ENCODE measurements at places on chromosomes 7 and 10.
A peak's percentile ranks its signal among the peaks of the same experiment; 100 is the strongest.

GRCh38 chr10:49407552-49408137 lies 11.8 kb upstream of the DRGX start:
- peak; percentile 82 for DNase-seq

GRCh38 chr10:74821501-74821900 lies 4.9 kb upstream of the KAT6B start:
- no peak for DNase-seq

DNA sequence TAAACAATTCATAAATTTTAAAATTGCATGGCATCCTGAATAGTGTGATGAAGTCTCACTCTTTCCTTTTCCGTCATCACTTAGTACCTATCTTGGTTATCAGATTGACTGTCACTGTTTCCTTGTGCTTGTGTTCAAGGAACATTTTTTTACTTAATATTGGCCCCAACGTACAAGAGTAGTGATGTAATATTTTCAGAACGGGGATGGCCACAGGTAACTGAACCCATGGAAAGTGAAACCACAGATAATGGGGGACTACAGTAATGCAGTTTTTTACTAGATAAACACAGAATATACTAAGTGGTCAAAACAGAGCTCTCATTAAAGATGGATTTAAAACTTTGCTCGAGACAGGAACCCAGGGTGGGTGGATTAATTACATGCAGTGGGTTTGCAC lies 85.4 kb downstream of the MACC1 start:
- no peak for DNase-seq

- no peak for DNase-seq
These were observed 64.5 kb downstream of the ST7 start for GRCh38 chr7:117017702-117018266.

DNA sequence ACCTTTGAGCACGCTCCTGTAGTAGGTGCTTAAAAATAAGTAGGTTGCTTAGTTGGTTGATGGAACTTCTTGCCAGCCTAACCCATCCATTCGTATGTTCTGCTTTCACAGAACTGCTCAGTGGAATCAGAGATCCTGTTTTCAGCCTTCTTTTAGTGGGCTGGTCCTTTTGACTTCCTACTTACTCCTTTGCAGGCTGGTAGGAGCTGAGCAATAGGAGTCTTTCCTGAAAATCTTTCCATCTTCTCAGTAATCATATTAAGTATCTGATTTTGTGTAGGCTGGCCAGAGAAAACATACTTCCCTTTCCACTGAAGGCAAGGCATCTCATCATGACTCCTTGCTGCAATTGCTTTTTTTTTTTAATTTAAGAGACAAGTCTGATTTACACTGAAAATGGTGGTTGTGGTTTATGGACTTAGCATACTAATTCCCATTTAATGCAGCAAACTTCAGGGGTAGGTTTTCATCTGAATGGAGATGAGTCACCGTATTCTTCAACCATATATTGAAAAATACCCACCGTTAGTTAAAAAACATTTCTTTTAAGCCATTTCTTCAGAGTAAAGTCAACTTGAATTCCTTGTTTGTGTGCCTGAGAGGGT lies 208.0 kb downstream of the ZNF365 start:
- DNase-seq = no peak

DNA sequence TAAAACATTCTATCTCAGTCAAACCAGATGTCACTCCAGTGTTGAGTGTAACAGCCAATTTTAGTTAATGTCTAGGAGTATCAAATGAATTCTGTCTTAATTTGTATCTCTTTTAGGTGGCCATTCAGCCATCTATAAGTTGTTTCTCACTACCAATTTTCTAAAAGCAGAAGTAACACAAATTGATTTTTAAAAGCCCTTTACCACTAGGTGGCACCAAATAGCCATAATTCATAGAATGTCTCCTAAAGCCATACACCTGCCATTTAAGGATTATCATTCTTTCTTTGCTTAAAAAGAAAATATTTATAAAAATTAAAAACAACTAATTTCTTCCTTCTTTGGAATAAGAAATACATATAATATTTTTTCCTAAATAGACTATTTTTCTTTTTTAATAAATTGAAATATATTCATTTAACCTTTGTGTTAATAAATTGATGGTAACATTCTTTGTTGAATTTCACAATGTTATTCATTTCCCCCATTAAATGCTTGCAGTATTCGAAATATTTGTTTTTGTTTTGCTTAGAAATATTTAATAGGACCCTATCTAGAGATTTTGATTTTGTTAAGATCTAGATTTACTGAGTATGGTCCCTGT lies 107.8 kb upstream of the PPP1R3A start:
- DNase-seq = peak; percentile 6

- no peak for DNase-seq
These were observed 50.4 kb downstream of the NRAP start for GRCh38 chr10:113613427-113613826.

GRCh38 chr10:5423771-5424170 lies 11.4 kb downstream of the NET1 start:
- no peak for DNase-seq

- DNase-seq = no peak
These were observed 8.0 kb downstream of the POLM start for GRCh38 chr7:44074349-44074695.

DNA sequence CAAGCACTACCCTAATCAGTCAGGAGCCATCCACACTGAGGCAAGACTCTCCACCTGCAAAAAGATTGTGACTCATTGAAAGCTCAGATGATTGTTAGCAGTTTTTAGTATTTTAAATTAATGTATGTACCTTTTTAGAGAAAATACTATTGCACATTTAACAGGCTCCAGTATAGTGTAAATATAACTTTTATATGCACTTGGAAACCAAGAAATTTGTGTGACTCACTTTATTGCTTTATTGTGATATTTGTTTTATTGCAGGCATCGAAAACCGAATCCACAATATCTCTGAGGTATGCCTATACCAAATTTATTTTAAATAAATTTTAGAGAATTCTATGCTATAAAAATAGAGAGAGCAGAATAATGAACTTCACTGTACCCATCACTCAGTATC lies 122.0 kb downstream of the TEX36 start:
- no peak for DNase-seq

DNA sequence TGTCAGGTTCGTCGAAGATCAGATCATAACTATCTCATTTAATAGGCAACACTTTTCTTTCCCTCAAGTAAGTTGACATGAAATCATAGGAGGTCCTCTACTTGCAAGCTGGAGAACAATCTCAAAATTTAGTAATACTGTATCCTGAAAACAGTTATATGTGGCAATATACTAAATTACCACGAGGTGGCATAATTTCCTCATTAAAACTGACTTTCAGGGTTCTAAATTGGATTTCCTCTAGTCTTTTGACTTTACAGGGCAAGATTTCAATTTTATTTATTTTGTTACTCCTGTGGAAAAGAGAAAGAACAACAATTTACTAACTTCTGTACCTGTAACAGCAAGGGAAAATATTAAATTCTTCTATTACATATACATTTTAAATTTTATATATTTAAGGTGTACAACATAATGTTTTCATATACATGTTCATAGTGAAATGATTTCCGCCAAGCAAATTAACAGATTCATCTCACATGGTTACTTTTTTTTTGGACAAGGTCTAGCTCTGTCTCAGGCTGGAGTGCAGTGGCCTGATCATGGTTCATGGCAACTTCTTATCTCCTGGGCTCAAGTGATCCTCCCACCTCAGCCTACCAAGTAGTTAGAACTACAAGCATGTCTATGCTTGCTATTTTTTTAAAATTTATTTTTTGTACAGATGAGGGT lies 53.4 kb upstream of the CYP2C18 start:
- no peak for DNase-seq

- no peak for DNase-seq
These were observed 43.1 kb downstream of the CREB3L2 start for GRCh38 chr7:137958470-137959431.

DNA sequence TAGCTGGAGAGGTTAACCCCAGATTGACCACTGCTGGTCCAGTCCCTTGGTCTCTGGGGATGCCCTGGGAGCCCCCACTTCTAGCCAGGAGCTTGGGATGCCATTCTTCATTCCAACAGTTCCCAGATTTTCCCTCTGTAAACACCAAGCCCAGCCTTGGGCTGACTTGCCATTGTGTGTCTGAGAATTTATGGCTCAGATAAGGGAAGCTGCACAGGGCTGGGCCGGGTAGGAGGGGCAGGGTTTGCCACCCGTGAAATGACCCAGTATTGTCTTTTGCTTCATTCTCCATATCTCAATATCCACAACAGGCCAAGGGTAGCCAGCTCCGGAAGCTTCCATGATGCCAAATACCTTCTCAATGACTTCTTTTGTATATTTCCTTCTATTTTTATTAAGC lies 32.1 kb downstream of the AFAP1L2 start:
- no peak for DNase-seq

DNA sequence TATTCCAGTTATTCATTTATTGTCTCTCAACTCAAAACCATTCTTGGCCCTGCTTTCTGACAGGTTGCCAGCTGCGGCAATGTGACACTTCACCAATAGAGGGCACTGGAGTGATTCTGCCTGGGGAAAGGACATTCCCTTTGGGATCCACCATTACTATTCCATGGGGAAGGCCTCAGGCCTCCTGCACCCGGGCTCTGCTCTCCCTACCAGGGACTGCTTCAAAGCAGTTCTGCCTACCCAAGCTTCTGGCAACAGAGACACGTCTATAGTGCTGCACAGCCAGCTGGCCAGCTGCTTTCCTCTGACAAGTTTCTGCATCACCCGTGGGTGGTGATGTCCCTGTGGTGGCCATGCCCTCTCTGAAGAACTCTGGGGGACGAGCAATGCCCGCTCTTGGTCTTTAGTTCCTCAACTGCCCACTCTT lies 163.8 kb downstream of the ELMO1 start:
- DNase-seq = peak; percentile 25

- DNase-seq = no peak
These were observed 198.1 kb upstream of the NFE2L3 start for GRCh38 chr7:25953859-25954258.

GRCh38 chr7:78176171-78176570 lies 377.6 kb downstream of the PHTF2 start:
- no peak for DNase-seq

GRCh38 chr10:21399392-21400035 lies 126.0 kb downstream of the SKIDA1 start:
- DNase-seq = no peak

DNA sequence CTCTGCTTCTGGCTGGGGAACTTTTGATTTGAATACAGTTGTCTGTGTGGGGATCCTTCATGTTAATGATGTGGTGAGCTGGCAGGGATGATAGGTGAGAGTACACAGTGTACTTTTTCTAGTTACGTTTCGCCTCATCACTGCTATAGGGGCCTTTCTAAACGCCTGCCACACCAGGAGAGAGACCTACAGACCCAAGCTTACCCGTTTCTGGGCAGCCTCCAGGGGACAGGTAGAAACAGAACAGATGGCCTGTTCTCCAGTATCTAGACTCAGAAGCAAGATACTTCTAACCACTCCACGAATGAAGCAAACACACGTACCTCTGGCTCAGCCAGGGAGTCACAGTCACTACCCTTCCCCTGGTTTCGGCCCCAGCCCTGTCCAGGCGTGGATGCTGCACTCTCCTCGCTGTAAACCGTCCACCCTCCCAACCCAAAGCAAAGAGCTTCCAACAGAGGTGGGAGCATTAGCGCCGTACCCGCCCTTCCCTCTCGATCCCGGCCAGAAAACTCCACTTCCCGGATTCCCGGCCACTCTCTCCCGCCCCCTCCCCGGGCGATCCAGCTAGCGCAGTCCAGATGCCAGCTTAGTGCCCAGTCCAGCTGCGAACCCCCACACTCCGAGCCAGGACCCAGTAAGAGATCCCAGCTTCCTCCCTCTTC lies 1.2 kb downstream of the CCDC6 start:
- peak; percentile 62 for DNase-seq

DNA sequence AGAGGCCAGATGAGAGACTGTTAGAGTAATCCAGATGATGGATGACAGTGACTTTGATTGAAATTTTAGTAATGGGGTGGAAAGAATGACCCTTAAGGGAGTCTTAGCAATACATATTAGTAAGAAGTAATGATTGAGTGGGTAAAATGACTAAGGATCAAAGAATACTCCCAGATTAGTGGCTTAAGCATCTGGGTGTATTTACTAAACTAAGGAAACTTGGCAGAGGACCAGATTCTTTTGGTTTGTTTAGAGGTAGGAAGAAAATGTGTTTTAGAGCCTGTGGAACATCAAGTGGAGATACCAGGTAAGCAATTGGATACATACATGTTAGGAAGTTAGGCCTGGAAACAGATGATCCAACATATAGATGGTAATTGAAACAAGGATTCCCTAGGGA lies 58.8 kb upstream of the ADRA2A start:
- DNase-seq = no peak

DNA sequence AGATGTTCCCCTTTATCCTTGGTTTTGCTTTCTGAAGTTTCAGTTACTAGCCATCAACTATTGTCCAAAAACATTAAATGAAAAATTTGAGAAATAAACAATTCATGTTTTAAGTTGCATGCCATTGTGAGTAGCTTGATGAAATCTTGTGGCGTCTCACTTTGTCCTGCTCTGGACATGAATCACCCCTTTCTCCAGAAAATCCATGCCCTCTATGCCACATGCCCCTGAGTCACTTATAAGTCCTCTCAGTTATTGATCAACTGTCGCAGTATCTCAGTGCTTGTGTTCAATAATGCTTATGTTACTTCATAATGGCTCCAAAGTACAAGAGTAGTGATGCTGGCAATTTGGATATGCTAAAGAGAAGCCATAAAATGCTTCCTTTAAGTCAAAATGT lies 208.0 kb upstream of the FERD3L start:
- no peak for DNase-seq

DNA sequence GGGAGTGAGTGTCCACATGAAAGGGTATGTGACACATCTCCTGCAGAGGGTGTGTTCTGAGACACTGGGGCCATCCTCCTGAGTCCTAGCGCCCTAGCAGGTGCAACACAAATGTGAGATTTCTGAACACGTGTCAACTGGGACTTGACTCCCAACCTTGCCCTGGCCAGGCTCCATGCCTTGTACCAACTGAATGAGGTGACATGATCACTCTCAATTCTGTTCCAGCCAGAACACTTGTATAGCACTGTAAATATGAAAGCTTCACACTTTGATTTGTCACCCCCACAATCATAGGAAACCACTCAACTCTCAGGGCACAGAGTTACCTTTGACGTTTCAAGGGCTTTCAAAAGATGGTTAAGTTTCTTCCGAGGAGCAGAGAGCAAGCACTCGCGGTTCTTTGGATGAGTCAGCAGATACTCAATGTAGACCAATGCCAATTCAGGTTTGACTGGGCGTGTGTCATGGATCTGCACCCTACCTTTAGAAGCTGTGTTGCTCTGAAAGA lies 48.6 kb downstream of the NCAPG2 start:
- DNase-seq = no peak

DNA sequence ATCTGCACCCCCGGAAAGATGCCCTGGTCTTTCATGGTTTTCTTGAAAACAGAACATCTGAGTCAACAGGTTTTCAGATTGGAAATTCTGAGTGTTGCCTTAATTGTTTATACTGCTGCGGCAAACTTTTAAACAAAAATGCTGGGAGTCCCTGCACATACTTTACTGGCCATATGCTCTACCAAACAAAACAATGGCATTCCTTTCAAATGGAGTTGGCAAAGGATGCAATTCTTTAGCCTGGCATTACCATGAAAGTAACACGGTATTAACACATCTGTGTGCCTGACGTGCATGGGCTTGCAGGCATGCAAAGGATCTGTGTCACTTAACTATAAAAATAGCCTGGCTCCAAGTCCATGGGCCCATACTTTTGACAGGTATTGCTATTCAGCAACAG lies 4.2 kb downstream of the INHBA start:
- no peak for DNase-seq
